ENCODE measurements at places on chromosomes 13 and 19.
A peak's percentile ranks its signal among the peaks of the same experiment; 100 is the strongest.

DNA sequence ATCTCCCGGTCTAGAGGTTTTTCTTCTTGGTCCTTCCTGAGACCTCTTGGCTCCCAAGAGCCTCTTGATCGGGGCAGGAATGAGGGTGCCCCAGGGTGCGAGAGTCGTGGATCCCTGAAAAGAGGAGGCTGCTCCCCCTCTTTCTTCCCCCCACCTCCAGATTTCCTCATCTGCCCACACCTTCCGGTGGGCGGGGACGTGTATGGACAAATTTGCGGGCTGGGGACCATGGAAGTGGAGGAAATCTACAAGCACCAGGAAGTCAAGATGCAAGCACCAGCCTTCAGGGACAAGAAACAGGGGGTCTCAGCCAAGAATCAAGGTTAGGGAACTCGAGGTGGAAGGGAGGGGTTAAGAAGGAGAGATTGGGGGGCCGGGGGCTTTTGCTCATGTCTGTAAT, at the start of gene MCEMP1:
Gene MCEMP1, plus strand, starts transcription at position 237 of the 400 bp plus-strand sequence. Its CDS starts 31 bp downstream, at position 268.
- DNase-seq = no peak

GRCh38 chr13:41416276-41416675, 41.1 kb upstream of the RGCC start:
- DNase-seq = no peak

DNA sequence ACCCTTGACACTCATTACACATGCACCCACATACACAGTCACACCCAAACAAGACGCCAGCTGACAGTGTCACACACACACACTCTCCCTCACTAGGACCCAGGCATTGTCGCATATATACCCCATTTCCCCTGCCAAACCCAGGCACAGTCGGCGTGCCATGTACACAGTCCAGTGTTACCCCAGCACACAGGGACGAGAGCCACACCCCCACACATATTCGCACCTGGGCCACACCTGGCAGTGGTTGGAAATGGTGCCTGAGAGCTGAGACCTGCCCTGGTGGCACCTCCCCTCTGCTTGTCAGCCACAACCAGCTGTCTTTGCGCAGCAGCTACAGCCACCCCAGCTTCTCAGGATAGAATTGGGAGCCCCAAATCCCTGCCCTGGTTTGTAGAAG, 9.0 kb downstream of the NFIX start:
- no peak for DNase-seq

- DNase-seq = no peak
These were observed 1.4 kb downstream of the KCTD15 start for GRCh38 chr19:33797802-33798671.

DNA sequence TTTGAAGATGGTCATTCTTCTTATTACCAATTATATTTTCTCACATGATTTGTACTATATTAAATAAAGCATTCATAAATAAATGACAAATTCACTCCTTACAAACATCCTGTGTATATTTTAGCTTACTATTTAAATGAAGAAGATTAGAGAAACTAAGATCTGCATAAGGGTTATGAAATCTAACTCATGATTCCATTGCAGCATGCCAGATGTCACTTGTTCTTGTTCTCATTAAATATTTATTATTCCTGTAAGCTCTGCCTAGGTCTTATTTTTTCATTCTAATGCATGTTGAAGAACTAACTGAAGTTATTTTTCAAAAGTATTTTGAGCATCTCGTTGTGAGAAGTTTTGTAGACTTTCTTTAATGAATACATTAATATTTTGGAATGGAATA, 18.3 kb downstream of the NUP58 start:
- DNase-seq = no peak

GRCh38 chr13:42454749-42455148, 119.2 kb upstream of the TNFSF11 start:
- DNase-seq = no peak

GRCh38 chr13:105282406-105283285, 1252.8 kb downstream of the EFNB2 start:
- DNase-seq = no peak

- DNase-seq = peak; percentile 59
These were observed 31.3 kb downstream of the TINCR start for GRCh38 chr19:5536337-5536894.

GRCh38 chr19:19342086-19343015, 21.7 kb downstream of the MAU2 start:
- peak; percentile 14 for DNase-seq

DNA sequence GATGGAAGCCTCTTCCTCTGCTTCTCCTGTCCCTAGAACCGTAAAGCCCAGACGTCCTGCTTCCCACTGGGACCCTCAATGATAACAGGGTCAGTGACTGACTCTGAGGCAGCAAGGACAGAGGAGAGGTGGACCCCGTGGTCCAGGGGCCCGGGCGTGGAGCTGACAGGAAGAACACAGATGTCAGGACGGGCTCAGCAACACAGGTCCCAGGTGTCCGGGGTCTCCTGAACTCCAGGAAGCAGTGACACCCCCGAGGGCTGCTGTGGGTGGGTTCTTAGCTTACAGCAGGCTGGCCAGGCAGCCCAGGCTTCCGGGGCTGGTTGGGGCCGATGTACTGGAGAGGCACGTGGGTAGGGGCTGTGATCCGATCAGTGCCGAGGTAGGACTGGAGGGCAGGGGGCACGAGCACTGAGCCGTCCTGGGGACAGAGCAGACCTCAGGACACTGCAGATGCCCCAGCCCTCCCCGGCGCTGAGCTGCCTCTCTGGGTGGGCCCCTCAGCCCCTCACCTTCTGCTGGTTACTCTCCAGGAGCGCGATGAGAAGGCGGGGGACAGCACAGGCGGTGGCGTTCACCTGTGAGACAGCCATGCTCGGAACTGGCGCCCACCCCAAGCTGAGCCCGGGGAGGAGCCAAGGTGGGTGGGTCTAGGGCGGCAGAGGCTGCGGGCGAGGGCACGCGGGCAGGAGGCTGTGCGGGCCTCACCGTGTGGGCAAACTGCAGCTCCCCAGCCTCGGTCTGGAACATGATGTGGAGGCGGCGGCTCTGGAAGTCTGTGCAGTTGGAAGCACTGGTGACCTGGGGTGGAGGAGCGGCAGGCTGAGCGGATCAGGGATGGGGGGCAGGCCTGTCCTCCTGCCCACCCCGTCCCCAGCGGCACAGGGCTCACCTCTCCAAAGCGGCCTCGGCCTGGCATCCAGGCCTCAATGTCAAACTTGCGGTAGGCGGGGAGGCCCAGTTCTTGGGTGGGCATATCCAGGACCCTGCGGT, 3.6 kb upstream of the CCER2 start:
- no peak for DNase-seq

DNA sequence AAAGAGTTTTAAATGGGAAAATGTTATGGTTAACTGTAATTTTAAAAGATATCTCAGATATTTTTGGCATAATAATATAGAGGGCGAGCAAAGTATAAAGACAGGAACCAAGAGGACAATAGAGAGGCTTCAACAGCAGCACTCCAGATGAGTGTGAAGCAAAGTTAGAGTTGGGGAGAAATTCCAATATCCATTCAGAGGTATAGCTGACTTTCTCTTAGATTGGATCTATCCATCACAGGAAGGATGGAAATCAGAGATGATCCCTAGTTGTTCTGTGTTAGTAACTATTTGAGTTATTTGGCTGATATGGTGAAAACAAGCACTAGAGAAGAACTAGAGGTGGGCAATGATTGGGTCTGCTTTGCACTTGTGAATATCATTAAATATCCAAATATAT, 786.0 kb upstream of the KLHL1 start:
- DNase-seq = no peak

- DNase-seq = no peak
These were observed 42.8 kb downstream of the ATP11A start for GRCh38 chr13:112732679-112733078.

GRCh38 chr13:40275636-40276035, 390.8 kb downstream of the FOXO1 start:
- no peak for DNase-seq

GRCh38 chr13:103066079-103066780, at the start of gene SLC10A2:
TSS of gene SLC10A2 (minus strand) at chr13:103066417. CDS start at chr13:103066249, 168 bp downstream.
- no peak for DNase-seq

- no peak for DNase-seq
These were observed 114.2 kb downstream of the RAP2A start for GRCh38 chr13:97548138-97548537.

GRCh38 chr13:21426238-21426637, 32.9 kb downstream of the ZDHHC20 start:
- DNase-seq = no peak

All from retinal pigment epithelial cell (primary cell).